ENCODE measurements at places on chromosomes 1 and 21.

- DNase-seq: no peak
These were observed 71.5 kb downstream of the RPS6KC1 start for GRCh38 chr1:213122514-213122929.

DNA sequence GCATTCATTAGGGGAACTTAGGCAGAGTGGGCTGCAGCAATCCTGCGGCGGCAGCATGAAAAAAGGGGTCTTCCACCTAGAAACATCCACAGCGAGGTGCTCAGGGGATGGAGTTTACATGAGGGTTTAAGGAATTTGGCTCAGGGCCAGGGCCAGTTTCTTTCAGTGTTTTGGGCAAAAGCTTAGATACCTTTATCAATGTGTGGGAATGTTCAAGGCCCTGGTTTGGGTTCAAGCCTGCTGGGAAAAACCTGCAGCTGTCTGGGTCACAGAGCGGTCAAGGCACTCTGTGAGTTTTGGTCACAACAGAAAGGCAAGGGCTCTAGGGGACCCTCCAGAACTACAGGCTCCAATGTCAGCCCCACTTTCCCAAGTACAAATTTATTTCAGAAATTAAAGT lies 230.3 kb downstream of the DISC1 start:
- DNase-seq: no peak

GRCh38 chr1:145961425-145962156 lies 2.8 kb downstream of the ANKRD34A start:
- DNase-seq: no peak

DNA sequence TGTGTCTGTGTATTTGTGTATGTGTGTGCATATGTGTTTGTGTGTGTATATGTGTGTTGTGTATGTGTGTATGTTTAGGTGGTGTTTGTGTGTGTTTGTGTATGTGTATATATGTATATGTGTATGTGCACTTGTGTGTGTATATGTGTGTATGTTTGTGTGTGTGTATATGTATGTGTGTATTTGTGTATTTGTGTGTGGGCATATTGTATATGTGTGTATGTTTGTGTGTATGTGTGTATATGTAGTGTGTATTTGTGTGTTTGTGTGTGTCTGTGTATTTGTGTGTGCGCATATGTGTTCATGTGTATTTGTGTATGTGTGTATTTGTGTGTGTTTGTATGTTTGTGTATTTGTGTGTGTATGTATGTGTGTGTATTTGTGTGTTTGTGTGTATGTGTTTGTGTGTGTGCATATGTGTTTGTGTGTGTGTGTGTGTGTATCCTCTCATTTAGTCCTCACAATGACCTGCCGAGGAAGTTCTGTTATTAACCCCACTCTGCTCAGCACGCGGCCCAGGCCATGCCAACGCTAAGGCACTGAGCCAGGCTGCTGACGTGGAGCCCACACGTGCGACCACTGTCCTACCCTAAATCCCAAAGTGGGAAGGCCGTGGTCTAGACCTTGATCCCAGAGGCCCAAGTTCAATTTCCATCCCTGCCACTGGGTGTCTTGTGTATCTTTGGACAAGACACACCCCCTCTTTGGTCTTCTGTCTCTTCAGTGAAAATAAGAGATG lies 43.2 kb upstream of the TMEM51 start:
- DNase-seq: no peak

DNA sequence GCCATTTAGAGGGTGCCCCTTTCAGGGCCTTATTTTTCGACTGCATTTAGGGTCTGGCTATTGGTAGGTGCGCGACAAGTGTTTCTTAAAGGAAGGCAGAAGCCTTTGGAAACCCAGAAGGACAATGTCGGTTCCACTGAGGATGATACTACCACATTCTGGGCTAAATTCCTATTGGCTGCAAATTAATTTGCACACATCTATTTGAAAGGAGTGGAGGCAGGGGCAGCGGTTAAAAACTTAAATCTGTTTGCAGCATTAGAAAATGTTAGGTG lies 1.1 kb downstream of the PATJ start:
- no peak for DNase-seq

DNA sequence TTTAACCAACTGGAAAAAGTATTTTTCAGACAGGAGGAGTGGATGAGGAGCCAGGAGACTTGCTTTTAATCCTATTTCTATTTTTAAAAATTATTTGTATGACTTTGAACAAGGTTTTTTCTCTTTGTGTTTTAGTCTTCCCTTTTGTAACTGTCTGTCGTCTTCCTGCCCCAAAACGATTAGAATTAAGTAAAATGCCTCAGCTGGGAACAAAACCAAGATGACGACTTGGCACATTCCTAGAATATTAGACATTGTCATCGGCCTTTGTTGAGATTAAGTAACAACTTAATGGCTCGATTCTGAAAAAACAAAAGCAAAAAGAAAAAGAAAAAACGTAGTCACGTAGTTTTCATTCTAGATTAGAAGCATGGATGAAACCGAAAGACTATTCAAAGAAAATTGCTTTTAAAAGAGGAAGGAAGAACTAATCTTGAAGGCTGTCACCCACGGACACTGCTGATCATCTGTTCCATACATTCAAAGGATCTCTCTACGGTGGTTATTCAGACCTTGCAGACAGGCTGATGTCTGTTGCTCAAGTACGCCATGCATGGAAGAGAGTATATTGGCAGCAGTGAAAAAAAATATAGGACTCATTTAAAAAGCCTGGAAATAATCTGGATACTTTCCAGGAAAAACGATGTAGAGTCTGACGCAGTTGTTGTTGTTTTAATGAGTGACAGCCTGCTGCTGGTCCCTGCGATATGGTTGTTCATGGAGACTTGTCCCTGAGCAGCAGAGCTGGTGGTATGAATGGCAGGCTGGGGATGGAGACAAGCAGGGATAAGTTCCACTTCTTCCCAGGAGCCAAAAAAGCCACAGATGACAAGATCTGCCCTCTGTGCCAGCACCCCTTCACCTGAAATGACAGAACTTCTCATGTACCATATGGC lies 16.8 kb downstream of the GNG4 start:
- no peak for DNase-seq

GRCh38 chr1:114033961-114034360 lies 54.7 kb downstream of the OLFML3 start:
- DNase-seq: no peak

DNA sequence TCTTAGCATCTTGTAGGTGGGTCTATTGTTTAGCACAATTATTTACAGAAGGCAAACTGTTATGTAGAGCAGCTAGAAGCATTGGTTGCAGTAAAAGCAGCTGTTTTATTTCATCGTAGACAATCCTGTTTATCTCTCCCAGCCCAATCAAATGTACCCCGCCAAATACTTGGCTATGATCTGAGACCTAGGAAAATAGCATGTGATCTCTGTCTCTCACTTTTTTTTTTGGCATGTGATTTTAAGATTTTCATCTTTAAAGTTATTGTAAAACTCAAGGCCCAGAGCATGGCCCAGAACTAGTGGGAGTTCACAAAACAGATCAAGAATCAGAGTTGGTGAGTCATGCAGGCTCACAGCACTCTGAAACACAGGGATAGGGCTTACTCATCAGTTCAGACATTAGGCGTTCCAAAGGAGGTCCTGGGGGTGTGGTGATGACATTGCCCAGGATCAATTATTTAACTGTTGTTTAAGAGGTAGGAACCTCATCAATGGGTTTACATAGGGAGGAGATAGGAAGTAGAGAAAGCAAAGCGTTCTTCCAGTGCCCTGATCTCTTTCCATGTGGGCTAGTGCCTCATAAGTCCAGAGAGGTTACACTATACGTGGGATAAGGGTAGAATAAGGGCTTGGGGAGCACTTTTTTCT lies 40.2 kb downstream of the TBX19 start:
- peak; percentile 47 for DNase-seq

DNA sequence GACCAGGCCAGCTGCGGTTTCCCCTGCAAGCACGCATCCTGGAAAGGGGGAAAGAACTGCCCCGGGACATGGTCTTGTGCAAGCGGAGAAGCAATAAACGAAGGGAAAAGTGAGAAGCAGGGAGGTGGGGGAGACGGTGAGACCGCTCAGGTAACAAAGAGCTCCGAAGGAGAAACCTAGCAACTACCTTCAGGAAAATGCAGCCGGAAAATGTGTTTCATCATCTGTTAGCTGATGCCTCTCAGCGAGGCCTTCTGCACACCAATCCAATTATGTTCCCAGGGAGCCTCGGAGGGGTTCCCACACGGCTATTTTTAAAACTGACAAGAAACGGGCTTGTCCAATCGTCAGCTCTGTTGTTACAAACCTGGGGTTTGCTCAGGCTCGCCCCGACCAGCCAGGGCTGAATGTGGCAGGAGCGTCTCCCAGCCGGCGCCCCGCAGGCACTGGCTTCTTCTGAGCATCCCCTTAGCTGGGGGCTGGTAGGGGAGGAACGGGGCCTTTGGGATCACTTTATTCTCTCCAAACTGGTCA lies 3.4 kb downstream of the RIPK4 start:
- no peak for DNase-seq

DNA sequence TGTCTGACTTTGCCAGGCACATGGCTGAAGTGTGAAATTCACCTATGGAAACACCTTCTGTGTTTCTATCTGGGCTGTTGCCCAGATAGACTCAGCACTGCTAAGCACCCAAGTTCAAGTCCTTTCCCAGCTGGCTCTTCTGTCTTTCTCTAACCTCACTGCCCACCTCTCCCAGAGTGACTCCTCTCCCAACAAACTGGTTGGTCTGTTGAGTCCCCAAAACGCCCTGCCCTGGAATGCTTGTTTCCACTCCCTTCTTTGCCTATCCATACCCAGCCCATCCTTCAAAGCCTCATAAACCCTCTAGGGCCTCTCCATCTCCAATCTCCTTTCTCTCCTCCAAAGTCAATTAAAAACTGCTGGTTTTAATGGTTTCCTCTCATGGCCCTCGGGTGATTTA lies 15.6 kb downstream of the PLXNA2 start:
- no peak for DNase-seq

- DNase-seq: no peak
These were observed 152.7 kb downstream of the DAB1 start for GRCh38 chr1:57270927-57271698.

- DNase-seq: no peak
These were observed 23.8 kb downstream of the PIP5K1A start for GRCh38 chr1:151222130-151222529.

GRCh38 chr1:11052839-11053757 lies 6.1 kb upstream of the MASP2 start:
- DNase-seq: no peak

DNA sequence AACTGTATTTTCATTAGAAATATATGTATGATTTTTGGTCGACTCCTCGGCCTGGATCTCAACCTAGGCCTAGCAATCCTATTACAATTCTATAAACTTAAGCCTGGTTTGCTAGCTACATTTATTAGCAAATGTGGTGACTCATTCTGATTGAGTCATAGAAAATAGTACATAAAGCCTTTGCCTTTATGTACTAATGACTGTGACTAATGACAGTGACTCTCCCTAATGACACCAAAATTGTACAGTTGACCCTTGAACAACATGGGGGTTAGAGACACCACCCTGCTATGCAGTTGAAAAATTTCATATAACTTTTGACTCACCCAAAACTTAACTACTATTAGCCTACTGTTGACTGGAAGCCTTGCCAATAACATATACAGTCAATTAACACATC lies 78.9 kb downstream of the CLEC20A start:
- peak; percentile 19 for DNase-seq

DNA sequence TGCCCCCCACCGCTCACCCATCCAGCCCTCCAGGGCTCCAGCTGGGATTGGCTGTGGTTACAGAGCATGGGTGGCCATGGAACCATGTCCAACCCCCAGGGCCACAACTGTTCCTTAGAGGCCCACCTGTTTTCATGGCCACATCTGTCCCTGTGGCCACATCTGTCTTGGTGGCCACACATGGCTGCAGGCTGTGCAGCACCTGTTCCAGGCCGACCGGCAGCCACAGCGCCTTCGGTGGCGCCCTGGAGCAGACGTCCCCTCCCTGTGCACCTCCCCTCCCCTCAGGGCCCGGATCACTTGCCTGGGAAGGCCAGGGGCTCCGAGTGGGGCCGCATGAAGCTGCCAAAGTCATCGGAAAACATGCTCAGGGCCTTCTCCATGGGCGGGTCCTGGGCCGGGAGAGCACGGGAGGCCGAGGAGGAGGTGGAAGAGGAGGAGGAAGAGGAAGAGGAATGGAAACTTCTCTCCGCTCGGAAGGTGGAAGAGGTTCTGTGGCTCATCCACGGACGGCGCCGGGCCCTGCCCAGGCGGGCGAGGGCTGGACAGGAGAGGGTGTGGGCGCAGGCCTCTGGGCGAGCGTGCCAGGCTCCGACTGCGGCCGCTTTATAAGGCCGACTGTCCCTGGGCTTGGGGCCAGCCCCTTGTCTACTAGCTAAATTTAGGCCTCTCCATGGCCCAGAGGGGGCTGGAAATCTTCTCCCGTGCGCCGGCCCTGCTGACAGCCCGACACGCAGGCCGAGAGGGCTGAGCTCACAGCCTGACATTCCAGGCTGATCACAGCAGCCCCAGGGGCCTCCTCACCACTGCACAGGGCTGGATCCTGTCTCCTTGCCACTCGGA lies at the start of gene HSPB7:
Gene HSPB7, minus strand, starts transcription at position 583 of the 843 bp plus-strand sequence. Its CDS starts 80 bp downstream, at position 503.
- peak; percentile 42 for DNase-seq

GRCh38 chr1:183178545-183178944 lies 7.5 kb upstream of the LAMC2 start:
- no peak for DNase-seq

DNA sequence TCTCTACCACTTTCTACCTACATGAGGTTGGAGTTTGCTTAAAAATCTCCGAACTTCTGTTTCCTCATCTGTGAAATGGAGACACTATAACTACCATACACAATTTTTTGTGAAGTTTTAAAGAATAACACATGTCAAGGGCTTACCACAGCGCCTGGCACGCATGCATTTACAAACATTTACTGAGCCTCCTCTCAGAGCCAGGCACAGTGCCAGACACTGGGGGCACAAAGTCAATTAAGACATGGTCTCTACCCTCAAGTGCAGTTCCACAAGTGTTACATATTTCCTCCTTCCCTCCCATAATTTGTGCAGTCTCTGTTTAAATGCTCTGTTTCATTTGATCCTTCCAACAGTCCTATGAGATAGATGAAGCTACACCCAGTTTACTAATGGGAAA lies 356.4 kb upstream of the ESRRG start:
- DNase-seq: no peak

GRCh38 chr21:24737296-24737850 lies 869.9 kb downstream of the MRPL39 start:
- no peak for DNase-seq

- no peak for DNase-seq
These were observed 7.3 kb upstream of the DHCR24 start for GRCh38 chr1:54894271-54894670.

All from AG04449 (cell line).